ENCODE measurements at places on chromosomes 5 and 9. TPM values are rescaled to one million over a fixed set of nuclear protein-coding genes. Genes with fewer than 3 reads are reported as not detected.

GRCh38 chr5:42887575-42887974, 75.9 kb upstream of the SELENOP start:
- no peak for DNase-seq

- DNase-seq, result peak; percentile 80
These were observed 632 bp downstream of the UBAP1 start for GRCh38 chr9:34179213-34180136.

- DNase-seq, result no peak
These were observed 199.3 kb upstream of the PDE4D start for GRCh38 chr5:60092671-60093422.

DNA sequence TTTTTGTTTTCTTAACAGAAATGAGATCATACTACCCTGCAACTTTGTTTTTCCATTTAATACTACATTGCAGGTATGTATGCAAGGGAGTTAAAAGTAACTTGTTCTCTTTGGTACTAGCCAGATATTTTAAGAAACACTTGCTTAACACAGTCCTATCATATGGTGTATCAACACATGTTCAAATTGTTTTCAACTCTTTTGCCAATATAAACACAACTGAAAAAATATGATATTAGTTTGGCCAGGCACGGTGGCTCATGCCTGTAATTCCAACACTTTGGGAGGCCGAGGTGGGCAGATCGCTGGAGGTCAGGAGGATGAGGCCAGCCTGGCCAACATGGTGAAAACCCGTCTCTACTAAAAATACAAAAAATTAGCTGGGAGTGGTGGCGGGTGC, 41.6 kb downstream of the RNF38 start:
- DNase-seq, result no peak

The NMUR2 gene
- total RNA-seq, result not detected

The TAS2R1 gene
- total RNA-seq, result not detected

GRCh38 chr5:140609126-140609525, 23.8 kb downstream of the CD14 start:
- no peak for DNase-seq

- DNase-seq, result no peak
These were observed 1899.9 kb downstream of the MAT2B start for GRCh38 chr5:165405340-165405739.

The CDKN2AIPNL gene
- total RNA-seq, result 23.7 TPM

DNA sequence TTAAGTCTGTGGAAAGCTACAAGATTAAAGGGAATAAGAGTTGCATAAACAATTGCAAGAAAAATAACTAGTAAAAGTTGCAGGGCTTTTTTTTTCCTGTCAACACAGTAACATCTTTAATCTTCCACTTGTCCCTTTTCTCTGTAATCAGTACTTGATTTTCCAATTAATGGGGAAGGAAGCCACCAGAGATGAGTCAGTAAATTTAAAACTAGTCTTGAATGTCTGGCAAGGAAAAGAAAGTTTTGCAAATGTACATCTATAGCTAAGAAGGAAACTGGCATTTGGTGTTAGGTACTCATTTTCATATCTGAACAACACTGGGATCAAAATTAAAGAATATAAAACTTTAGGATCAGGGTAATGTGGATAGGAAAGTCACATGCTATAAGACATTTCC, 17.1 kb downstream of the DAP start:
- no peak for DNase-seq

- DNase-seq, result no peak
These were observed 6.5 kb downstream of the CD74 start for GRCh38 chr5:150406103-150406722.

- DNase-seq, result peak; percentile 45
These were observed 7.9 kb downstream of the TJP2 start for GRCh38 chr9:69181908-69182353.

- peak; percentile 85 for DNase-seq
These were observed 59.4 kb upstream of the RAPGEF1 start for GRCh38 chr9:131799177-131799823.

GRCh38 chr5:140298183-140298601, 4.7 kb downstream of the PFDN1 start:
- no peak for DNase-seq

The PCDHGA7 gene
- total RNA-seq, result 6.3 TPM

DNA sequence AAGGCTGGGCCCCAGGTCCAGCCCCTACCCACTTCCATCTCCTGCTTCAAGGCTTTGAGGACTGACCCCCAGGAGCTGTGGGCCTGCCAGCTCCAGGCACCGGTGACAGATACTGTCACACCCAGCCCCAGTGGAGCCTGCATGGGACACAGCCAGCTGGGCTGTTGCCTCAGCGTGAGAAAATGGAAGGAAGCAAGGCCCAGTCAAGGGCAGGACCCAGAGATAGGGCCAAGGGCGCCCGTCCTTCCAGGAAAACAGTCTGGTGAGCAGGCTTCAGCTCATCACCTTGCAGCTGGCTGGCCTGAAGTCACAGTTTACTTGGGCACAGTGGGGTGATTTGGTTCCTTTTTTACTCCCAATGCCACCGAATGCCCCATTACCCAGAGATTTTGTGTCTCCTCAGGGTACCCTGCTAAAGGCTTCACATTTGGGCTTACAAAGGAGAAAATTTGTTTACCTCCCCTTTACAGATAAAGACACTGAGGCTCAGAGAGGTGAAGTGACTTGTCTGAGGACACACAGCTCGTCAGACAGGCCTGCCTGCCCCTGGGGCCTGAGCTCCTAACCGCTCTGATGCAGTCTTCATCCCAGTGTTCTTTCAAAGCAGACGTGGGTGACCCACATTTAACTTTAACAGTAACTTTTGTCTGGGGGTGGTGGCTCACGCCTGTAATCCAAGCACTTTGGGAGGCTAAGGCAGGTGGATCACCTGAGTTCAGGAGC, 21.5 kb upstream of the WDR38 start:
- DNase-seq, result peak; percentile 65

DNA sequence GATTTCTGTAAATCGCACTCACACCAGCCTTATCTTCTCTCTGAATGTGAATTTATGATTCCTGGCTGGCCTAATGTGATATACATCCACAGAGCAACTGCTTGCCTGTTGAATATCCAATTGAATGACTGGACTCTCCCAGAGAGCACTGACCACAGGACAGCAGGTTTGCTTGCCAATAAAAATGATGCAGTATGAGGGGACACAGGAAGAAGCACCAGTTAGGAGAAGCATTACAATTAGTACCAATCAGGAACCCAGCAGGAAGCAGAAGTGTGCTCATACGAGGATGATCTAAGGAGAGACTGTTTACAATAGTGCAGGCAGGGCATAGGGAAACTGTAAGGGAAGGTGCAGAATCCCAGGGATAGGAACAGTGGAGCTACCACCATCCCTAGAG, 127.2 kb upstream of the ZNF366 start:
- DNase-seq, result no peak

The SLC24A2 gene
- total RNA-seq, result 1.9 TPM

DNA sequence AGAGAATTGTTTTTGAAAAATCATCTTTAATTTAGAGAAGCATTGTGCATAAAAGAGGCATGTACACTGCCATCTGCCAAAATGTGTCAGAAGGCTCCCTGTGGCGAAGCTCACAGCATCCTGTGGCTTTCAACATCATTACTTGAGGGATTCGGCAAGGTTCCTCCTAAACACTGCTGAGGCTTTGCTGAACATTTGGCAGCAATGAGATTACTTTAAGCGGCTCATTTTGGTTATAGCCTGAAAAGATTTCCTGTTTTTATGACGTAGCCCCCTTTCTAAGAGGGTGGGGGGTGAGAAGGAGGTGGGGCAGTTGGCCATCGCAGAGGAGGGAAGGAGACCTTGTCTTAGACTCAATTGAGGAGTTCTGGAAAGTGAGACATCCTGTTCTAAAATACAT, 469.4 kb downstream of the RASEF start:
- DNase-seq, result peak; percentile 78

The GGTA1 gene
- total RNA-seq, result 6.9 TPM

The JADE2 gene
- 5.2 TPM for total RNA-seq

DNA sequence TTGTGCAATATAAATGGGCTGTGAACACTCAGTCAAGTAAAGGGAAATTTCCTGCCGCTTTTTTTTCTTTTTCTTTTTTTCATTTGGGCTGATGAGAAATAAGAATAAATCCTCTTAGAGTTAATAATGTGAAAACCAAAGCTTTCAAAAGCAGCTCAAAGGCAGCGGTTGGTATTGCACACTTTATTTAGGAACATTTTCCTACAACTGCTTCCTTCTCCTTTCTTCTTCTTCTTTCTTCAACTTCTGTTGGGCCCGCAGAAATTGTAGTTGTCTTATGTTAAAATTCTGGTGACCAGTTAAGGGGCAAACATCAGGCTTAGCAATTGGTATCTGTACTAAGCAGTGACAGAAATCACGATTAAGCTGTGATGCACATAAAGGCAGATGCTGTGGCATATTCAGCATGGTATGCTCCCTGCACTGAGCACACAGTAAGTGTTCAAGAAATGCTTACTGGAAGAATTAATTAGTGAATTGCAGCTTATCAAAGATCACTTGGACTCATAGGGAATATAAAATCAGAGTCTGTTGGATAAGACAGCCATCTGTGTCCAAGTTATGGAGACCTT, 85.4 kb downstream of the ANKRD55 start:
- DNase-seq, result no peak

DNA sequence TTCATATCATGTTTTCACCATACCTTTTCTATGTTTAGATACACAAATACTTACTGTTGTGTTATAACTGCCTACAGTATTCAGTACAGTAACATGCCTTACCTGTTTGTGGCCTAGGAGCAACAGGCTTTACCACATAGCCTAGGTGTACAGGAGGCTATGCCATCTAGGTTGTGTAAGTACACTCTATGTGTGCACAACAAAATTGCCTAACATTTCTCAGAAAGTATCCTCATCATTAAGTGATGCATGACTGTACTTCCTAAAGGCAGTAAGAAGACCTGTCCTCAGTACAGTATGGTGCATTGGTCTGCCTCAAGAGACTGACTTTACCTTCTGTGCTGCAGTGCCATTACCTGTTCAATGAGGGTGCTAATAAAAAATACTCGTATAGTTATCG, 7.9 kb downstream of the TXN start:
- DNase-seq, result no peak

DNA sequence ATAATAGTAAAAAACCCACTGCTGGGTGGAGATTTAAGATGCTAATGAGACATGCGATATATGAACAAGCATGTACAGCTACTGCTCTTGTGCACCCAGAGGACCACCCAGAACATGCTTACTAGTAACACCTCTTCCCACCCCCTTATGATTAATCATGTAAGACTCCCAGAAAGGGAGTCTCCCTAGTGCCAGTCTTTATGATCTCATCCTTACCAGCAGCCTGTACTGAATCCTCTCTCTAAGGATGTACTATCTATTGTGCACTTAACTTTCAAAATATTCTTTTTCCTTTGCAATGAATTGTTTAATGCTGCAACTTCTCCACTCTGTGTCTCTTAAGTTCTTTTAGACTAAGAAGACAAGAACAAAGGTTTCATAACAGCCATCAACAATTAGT, 9.1 kb upstream of the MAT2B start:
- DNase-seq, result no peak

GRCh38 chr5:141094481-141095262, at the start of gene PCDHB2:
TSS of gene PCDHB2 (plus strand) at chr5:141094615. CDS start at chr5:141094791, 176 bp downstream.
- DNase-seq, result peak; percentile 45

GRCh38 chr5:35854248-35854647, 2.4 kb upstream of the IL7R start:
- DNase-seq, result no peak

The MYMK gene
- total RNA-seq, result 18.3 TPM

DNA sequence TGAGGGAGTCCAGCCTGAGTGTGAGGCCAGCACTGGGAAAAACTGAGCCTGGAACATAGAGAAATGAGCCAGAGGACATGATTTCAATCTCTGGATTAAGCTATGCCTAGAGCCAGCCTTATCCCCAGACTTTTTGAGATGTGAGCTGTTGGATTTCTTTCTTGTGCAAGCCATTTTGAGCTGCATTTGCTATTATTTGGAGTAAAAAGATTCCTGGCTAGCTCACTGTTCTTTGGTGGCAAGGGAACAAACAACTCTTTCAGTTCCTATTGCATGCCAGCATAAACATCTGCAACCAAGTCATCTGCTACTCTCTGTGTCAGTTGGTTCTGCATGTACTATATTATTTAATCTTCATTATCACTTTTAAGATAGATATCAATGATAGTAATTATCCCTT, 70.1 kb upstream of the MAN2A1 start:
- peak; percentile 45 for DNase-seq

The DMRT2 gene
- total RNA-seq, result 19.1 TPM

GRCh38 chr9:33228606-33229005, 11.4 kb upstream of the SPINK4 start:
- no peak for DNase-seq

- no peak for DNase-seq
These were observed 46.9 kb upstream of the HSPA9 start for GRCh38 chr5:138622051-138622450.

DNA sequence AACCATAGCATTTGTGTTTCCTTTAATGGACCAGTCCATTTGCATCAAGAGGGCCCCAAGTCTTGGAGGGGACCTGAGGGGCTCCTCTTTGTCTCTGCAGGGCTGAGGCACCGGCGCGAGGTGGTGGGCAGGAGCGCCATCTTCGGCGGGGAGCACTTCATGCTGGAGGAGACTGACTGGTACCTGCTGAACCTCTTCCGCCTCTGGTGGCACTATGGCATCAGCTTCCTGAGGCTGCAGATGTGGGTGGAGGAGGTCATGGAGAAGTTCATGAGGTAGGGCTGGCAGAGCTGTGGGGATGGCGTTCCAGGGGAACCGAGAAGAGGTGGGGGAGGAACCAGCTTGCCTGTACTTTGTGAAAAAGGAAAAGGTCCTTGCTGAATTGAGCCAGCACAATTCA, 6.1 kb downstream of the PCYOX1L start:
- no peak for DNase-seq

The CARTPT gene
- not detected for total RNA-seq

The OTULINL gene
- 4.4 TPM for total RNA-seq

- no peak for DNase-seq
These were observed 19.3 kb downstream of the PTPN3 start for GRCh38 chr9:109478665-109479380.

The TIMD4 gene
- total RNA-seq, result not detected

DNA sequence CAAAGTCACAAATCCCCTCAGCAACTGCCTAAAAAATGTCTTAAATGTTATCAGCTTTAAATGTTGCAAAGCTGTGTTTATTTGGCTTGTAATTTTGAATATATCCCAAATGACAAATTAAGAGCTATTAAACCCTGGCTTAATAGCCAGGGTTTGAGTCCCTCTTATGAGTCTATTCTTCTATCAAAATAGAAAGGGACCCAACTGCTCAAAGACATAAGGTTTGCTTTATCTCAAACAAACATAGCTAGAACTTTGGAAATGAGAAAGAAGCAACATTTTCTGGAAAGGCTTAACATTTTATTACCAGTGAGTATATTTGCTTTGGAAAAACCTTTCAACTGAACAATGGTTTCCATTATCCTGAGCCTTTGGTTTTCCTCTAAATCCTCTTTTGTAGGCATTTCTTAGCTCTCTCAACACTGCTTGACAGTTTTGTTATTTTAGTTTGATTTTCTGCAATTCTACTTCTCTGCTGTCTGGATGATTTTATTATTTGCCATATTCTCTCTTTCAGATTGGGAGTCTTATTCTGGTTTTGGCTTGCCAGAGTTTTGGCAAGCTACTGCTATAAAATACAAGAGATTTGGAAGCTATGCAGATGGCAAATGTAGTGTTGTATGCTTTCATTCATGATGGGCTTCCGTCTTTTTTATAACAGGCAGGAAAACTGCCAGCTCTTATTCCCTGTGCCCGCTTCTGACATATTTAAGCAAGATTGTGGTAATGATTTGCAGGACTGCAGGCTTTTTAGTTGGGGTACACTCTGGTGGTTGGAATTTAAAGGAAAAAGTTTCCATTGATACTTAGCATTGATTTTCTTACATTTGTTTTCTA, 734.9 kb downstream of the DTWD2 start:
- peak; percentile 35 for DNase-seq

GRCh38 chr5:169112016-169112415, 188.9 kb downstream of the SLIT3 start:
- DNase-seq, result no peak

The PCDHB12 gene
- 4.8 TPM for total RNA-seq

All from tongue (tissue), 3 donors.